ENCODE measurements at places on chromosomes 5 and 9.

DNA sequence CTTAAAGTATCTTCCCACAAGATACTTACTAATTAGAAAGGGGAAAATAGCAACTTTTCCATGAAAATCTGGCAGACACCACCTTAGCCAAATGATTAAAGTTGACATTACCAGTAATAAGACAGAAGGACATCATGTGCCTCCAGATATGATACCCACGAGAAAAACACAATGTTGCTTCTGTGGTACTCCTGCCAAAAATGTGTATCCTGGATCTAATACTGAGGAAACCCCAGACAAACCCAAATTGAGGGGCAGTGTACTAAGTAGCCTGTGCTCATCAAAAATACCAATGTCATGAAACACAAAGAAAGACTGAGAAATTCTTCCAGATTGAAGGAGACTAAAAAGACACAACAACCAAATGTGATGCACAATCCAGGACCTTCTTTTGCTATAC is 85.3 kb downstream of the TTLL11 start:
- no peak for DNase-seq
- H3K27me3 ChIP-seq: peaks cover 9% of the 10 kb centered on the region
- no peaks in the 10 kb centered on the region for H3K36me3 ChIP-seq
- no peak overlapping the region for H3K27ac ChIP-seq

DNA sequence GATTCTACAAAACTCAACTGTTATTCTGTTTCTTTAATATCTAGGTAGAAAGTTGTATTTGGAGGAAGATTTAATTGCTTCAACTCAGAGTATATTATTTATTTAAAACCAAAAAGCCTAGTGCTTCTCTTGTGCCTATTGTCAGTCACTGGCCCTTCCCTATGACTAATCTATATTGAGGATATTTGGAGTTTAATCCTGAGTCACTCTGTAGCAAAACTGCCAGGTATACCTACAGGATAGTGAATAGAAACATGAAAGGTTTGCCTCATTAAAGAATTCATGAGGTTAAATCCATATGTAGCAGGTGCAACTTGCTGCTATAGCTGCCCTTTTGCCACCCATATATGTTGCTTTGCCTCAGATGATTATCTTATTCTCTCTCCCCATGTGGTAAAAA is 15.1 kb downstream of the PLK2 start:
- H3K36me3 ChIP-seq: peaks cover 32% of the 10 kb centered on the region
- H3K4me1 ChIP-seq: peaks cover 11% of the 10 kb centered on the region
- H3K4me3 ChIP-seq: no peak overlapping the region

DNA sequence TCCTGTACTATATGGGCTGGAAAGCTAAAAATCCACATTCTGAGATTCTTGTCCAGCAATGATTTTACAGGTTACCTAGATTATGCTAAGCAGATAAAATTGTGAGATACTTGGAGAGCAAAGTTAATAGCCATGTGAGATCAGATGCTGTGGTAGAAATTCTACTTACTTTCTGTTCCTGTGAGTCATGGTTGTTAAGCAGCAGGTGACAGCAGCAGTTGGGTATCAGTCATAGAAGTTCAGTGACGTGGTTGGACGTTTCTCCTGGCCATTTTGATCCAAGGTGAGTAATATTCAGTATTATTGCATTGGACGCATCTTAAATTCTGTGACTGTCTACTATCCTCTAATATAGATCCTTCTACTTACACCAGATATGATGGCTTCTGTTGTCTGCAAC is 524.5 kb downstream of the TMEM38B start:
- H3K36me3 ChIP-seq: no peaks in the 10 kb centered on the region
- DNase-seq: no peak
- H3K4me1 ChIP-seq: no peaks in the 10 kb centered on the region
- H3K27me3 ChIP-seq: no peaks in the 10 kb centered on the region
- no peak overlapping the region for H3K4me3 ChIP-seq

DNA sequence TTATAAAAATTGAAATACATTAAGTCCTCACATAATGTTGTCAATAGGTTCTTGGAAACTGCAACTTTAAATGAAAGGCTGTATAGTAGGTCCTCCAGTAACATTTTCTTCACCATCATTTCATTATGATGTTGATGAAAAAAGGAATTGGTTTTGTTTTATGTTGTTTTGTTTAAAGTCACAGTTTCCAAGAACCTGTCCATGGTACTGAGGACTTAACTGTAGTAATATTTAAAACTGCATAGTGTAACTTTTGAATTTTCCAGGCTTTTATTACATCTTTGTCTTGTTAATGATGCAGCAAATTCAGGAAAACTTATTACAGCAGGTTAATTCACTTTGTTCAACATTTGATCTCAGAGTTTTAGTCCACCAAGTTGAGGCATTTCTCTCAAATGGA is 11.6 kb downstream of the SECISBP2 start:
- H3K4me3 ChIP-seq: no peak overlapping the region
- peaks cover 6% of the 10 kb centered on the region for H3K4me1 ChIP-seq
- no peak for DNase-seq
- H3K27ac ChIP-seq: no peak overlapping the region

DNA sequence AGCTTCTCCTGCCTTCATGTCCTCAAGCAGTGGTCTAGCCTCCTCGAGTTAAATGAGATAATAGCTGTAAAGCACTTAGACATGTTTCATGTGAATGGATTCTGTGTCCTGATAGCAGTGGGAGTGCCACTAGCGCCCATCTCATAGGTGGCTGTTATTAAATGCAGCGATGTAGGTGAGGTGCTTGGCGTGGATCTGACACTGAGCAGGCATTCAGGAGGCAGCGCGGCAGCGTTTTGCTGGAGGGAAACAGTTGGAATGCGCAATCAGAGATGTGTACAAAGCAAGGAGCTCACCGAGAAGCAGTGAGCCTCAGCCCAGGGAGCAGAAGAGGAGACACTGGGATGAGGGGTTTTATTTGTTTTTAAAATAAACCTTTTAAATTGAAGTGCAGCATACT is 106.6 kb downstream of the RGS3 start:
- H3K36me3 ChIP-seq: peaks cover 3% of the 10 kb centered on the region
- no peak overlapping the region for H3K4me3 ChIP-seq
- no peak for DNase-seq
- no peak overlapping the region for H3K27ac ChIP-seq

- no peaks in the 10 kb centered on the region for H3K36me3 ChIP-seq
- no peaks in the 10 kb centered on the region for H3K27me3 ChIP-seq
- no peak for DNase-seq
Observed at GRCh38 chr9:85405566-85405950, 336.2 kb downstream of the AGTPBP1 start.

DNA sequence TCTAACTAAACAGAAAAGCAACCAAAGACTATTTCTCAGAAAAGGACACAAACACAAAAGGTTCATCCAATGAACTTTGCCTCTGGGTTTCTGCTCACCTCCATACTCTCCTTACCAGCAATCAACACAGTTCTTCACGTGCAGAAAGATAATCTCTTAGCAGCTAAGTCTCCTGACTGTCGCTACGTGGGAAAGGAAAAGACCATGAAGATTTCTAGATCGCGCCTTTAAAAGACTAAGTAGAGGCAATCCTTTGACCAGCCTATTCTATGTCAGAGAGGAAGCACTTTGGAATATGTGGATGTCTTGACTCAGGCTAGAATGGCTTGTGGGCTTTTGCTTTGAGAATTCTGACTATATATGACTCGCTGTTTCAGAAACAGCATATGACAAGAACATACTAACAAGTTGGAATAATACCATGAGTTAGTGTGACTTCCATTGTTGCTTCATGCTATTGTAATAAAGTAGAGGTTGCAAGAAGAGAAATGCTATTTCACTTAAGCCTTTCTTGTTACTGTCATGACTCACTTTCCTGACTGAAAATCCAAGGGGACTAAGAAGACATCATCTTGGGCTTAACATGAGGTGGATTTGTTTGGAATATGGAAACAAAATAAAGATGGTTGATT is 339.5 kb upstream of the RFX3 start:
- H3K4me3 ChIP-seq: no peak overlapping the region
- H3K4me1 ChIP-seq: peaks cover 13% of the 10 kb centered on the region

DNA sequence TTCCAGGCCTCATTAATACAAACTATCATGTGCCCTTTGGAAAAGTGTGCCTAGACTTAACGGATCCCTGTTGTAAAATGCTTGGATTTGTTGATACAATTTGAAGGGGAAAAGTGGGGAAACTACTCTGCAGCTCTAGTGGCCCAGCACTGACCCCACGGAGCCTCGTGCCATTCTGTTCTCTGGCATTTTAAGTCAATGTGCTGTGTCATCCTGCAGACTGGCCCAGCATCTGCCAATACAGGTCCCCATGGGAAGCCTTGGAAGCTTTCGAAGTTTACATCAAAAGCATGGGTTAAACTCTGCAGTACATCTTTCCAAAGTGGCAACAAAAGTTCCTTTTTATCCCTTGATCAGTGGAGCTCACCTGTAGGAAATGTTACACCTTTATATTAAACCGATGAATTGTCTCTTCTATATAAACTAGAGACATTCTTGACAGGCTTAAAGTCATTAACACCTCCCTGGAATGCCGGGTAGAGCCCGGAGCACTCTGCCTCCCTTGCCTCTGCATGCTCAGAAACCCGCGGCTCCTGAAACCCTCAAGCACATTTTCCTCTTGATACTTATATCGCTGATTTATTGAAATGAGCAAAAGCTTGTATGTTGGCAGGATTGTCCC is 596.0 kb upstream of the ADAMTS16 start:
- DNase-seq: no peak
- H3K27ac ChIP-seq: no peak overlapping the region
- H3K36me3 ChIP-seq: no peaks in the 10 kb centered on the region

DNA sequence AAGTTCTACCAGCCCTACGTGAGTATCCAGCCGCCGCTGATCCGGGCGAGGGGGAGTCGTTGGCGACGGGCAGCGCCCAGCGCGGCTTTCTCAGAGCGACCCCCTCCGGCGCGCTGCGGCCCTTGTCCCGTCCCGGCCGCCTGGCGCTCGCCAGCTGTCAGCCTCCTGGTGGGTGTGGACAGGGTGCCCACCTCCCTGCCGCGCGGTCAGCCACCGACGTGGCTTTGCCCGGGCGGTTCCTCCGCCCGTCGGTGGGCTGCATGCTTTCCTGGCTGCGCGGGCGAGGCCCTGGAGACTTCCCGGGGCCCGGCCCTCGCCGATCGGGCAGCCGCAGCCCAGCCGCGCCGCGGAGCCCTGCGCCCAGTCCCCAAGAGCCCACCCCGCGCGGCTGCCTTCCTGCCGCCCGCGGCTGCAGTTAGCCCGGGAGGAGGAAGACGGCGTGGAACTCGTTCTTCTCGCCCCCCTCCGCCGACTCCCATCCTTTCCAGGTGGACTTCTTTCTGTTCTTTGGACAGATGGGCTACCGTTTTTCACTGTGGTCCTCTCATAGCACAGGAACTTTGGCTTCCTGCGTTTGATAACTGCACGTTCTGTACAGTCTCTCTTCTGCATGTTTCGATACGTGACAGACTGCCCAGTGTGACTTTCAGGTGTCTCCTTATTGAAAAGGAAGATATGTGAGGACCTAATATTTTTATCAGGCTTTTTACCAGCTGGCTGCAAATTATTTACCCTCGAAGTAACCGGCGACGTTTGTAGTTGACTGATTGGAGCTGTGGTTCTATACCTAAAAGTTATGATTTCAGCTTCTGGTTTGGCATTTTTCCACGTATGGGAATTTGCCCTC is 577 bp downstream of the AP3S1 start:
- no peaks in the 10 kb centered on the region for H3K27me3 ChIP-seq
- no peak for DNase-seq
- peaks cover 4% of the 10 kb centered on the region for H3K36me3 ChIP-seq
- H3K4me1 ChIP-seq: peaks cover 42% of the 10 kb centered on the region
- peak overlapping the region; percentile 97 for H3K4me3 ChIP-seq

GRCh38 chr5:132557478-132558172 is 848 bp downstream of the RAD50 start:
- H3K4me1 ChIP-seq: peaks cover 25% of the 10 kb centered on the region
- H3K27me3 ChIP-seq: no peaks in the 10 kb centered on the region
- DNase-seq: no peak
- H3K4me3 ChIP-seq: peak overlapping the region; percentile 96
- H3K36me3 ChIP-seq: no peaks in the 10 kb centered on the region

GRCh38 chr5:34699155-34700077 is 43.3 kb downstream of the RAI14 start:
- H3K4me3 ChIP-seq: no peak overlapping the region
- no peak for DNase-seq
- peak overlapping the region; percentile 87 for H3K27ac ChIP-seq
- peaks cover 1% of the 10 kb centered on the region for H3K36me3 ChIP-seq
- no peaks in the 10 kb centered on the region for H3K27me3 ChIP-seq

DNA sequence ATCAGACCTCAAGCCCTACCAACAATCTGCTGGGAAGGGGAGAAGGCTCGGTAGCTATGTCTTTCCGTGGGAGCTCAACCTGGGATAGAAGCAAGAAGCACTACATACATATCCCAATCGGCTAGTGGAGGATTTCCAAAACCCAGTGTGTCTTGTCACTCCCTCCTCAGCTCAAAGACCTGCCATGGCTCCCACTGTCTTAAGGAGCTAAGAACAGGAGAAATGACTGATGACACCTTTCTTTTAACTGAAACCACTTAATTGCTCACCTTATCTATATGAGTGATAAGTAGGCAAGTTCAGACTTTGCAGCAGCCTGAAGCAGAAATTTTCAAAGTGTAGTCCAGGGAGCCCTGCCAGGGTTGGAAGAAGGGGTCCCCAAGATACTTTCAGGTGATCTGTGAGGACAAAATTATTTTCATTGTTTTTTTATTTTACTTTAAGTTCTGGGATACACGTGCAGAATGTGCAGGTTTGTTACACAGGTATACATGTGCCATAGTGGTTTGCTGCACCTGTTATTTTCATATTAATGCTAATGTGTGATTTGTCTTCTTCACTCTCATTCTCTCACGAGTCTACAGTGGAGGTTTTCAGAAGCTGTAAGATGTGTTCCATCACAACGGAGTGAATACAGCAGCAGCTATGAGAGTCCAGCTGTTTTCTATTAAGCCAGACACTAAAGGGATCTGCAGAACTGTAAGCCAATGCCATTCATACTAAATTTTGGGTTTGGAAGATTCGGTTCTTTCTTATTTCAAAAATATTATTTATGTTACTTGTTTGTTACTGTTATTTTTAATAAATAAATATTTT is 41.4 kb downstream of the PAX5 start:
- H3K27me3 ChIP-seq: peaks cover 98% of the 10 kb centered on the region
- DNase-seq: no peak
- H3K27ac ChIP-seq: no peak overlapping the region

- H3K27me3 ChIP-seq: no peaks in the 10 kb centered on the region
- H3K4me3 ChIP-seq: peak within 1 kb of the TSS; percentile 97
- no peaks in the 10 kb centered on the region for H3K36me3 ChIP-seq
- peak; percentile 61 for DNase-seq
Observed at GRCh38 chr9:104927912-104928740, at the start of gene ABCA1. Gene ABCA1 (minus strand): TSS chr9:104928155. CDS start chr9:104903679, 24,476 bp downstream.

GRCh38 chr5:153888781-153889180 is 149.9 kb downstream of the FAM114A2 start:
- H3K27ac ChIP-seq: no peak overlapping the region
- no peak overlapping the region for H3K4me3 ChIP-seq
- no peaks in the 10 kb centered on the region for H3K36me3 ChIP-seq
- no peaks in the 10 kb centered on the region for H3K27me3 ChIP-seq

DNA sequence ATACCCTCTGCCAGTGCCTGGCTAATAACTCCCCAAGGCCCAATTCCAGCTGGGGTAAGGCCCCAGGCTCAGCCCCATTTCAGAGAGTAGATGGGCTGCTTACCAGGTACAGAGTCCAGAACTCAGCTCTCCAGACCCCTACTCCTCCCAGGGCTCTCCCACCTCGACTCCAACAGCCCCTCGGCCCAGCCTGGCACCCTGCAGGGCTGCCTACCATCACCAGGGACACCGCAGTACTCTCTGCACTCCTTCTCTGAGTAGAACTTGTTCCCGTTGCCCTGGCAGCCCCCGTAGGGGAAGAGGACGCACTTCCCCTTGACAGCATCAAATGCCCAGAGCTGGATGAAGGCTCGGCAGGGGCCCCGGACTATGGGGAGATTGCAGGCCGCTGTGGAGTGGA is 17.4 kb downstream of the AMBP start:
- peaks cover 17% of the 10 kb centered on the region for H3K27me3 ChIP-seq
- no peak for DNase-seq
- H3K4me3 ChIP-seq: no peak overlapping the region
- H3K27ac ChIP-seq: no peak overlapping the region
- peaks cover 12% of the 10 kb centered on the region for H3K36me3 ChIP-seq
- H3K4me1 ChIP-seq: no peaks in the 10 kb centered on the region
